Stomach (tissue), 19 donors: ENCODE measurements at places on chromosomes 4 and X.

DNA sequence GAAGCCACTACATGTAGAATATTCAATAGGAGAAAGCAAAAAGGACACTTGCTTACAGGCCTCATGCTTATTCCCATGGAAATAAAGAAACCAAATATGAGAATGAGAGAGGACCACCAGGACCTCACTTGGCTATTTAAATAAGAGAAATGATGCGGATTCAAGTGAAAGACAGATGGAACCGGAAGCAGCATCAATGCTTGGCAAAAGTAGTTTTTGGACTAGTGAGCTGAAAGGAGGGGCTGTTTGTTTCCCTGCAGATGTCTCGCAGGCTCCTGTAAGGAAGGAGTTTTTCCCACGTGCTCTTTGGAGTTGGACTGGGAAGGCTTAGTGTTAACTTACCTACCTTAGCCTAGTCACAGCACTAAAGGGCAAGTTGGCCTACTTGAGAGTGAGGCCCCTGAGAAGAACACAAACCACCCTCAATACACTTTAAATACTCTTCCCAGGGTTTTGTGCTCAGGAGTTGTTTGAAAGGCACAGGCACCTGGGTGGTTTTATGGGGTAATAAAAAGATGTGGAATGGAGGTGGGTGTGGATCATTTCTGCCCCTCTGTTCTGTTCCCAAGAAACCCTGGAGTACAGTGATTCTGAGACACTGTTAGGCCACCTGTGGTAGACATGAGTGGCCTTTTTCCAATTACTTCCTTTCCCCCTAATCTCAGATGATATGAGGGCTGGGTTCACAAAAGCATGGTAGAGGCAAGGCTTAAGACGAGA lies 113.3 kb upstream of the C1GALT1C1 start:
- H3K27ac ChIP-seq, result no peak overlapping the region
- H3K36me3 ChIP-seq, result no peaks in the 10 kb centered on the region
- no peaks in the 10 kb centered on the region for H3K27me3 ChIP-seq
- H3K4me1 ChIP-seq, result no peaks in the 10 kb centered on the region

- H3K4me3 ChIP-seq, result no peak overlapping the region
- no peaks in the 10 kb centered on the region for H3K27me3 ChIP-seq
- H3K27ac ChIP-seq, result no peak overlapping the region
- DNase-seq, result peak; percentile 33
Measured at GRCh38 chrX:41468647-41469323, 21.6 kb downstream of the NYX start.

DNA sequence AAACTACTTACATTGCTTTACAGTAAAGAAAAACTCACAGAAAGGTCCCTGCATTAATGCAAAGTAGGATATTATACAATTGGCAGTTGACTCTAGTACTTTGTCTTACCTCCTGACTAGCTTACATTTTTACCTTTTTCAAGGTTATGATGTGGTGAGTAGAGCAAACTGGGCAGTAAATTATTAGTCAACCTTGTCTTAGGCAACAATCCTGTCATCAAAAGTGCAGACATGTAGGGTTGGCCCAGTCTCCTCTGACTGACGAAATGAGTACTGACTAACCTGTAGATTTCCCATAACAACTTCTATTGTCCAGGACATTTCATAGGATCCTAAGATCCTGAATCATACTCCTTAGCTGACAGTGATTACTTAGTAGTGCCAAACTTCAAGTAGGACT lies 142.0 kb upstream of the NUDT6 start:
- H3K36me3 ChIP-seq, result no peaks in the 10 kb centered on the region
- H3K27ac ChIP-seq, result no peak overlapping the region
- no peaks in the 10 kb centered on the region for H3K4me1 ChIP-seq
- DNase-seq, result no peak
- no peaks in the 10 kb centered on the region for H3K27me3 ChIP-seq

GRCh38 chr4:93448691-93449293 lies 379.8 kb upstream of the ATOH1 start:
- no peaks in the 10 kb centered on the region for H3K4me1 ChIP-seq
- H3K36me3 ChIP-seq, result no peaks in the 10 kb centered on the region
- no peaks in the 10 kb centered on the region for H3K27me3 ChIP-seq
- H3K4me3 ChIP-seq, result no peak overlapping the region

DNA sequence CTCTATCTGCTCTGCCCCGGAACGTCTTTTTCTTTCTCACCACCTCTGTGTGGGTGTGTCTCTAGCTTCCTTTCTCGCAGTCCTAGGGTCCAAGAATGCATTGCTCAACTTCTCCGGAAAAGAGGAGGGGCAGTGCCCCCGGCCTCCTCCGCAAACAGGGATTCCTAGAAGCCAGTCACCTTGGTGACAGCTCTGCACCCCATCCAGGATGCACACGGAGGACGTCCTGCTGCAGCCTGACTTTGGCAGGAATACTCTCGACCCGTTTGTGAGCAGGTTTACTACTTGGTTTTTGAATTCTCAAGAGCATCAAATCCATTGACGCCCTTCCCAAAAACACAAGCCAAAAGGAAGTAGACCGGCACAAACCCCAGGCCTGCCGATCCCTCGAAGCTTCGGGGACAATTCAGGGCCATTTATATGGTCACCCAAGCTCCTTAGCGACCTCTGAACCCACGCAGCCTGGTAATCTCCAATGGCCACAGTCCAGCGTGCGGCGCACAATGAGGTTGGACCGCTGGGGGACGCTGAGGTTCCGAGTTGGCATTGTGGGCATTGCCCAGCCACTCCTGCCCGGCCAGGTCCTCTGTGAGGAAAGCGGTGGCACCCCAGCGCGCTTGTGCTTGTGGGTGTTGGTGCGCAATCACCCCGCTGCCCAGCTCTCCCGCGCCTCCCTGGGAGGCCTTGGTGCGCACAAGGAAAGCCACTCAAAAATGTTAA lies 9.8 kb downstream of the NKX3-2 start:
- peaks cover 32% of the 10 kb centered on the region for H3K4me1 ChIP-seq
- peaks cover 98% of the 10 kb centered on the region for H3K27me3 ChIP-seq
- H3K27ac ChIP-seq, result no peak overlapping the region
- DNase-seq, result no peak
- H3K36me3 ChIP-seq, result no peaks in the 10 kb centered on the region
- H3K4me3 ChIP-seq, result no peak overlapping the region

DNA sequence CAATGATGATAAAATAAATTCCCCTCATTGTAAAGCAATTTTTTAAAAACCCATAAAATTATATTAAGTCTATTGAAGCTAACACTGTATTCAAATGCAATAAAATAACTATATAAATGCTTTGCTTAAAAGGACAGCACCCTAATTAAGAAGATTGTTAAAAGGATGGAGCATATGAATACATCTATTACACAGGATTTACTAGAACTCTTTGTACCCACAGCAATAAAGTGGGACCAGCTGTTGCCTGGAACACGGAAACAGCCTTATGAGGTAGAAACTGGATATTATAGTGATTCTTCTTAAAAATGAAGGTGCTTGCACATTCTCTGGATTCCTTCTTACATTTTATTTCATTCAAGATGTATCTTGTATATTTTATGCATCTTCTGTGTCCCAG lies 298.7 kb upstream of the KLF3 start:
- H3K27ac ChIP-seq, result no peak overlapping the region
- H3K4me3 ChIP-seq, result no peak overlapping the region
- H3K4me1 ChIP-seq, result peaks cover 20% of the 10 kb centered on the region
- no peaks in the 10 kb centered on the region for H3K36me3 ChIP-seq

- H3K27me3 ChIP-seq, result no peaks in the 10 kb centered on the region
- no peak overlapping the region for H3K4me3 ChIP-seq
- H3K36me3 ChIP-seq, result no peaks in the 10 kb centered on the region
Measured at GRCh38 chr4:140968371-140968770, 164.9 kb downstream of the RNF150 start.
